ENCODE measurements at places on chromosomes 1 and 21.

DNA sequence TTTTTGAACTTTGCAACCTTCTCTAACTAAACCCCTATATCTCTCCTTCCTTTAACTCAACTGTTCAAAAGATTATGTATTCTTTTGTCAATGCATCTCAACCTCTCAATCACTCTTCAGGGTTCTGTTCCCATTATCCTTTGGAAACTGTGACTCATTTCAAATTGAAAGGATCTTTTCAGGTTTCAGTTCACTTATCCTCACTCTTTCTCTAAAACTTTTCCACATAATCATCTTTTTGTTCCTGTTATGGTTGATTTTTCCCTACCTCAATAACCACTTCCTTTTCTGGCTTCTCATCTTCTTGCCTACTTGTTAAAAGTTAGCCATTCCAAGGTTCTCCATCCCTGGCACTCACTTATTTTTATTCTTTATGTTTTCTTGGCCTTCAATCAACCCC is 56.2 kb upstream of the NUF2 start:
- no peak for DNase-seq

- no peak for DNase-seq
Measured at GRCh38 chr1:209653915-209654351, 1.7 kb upstream of the LAMB3 start.

DNA sequence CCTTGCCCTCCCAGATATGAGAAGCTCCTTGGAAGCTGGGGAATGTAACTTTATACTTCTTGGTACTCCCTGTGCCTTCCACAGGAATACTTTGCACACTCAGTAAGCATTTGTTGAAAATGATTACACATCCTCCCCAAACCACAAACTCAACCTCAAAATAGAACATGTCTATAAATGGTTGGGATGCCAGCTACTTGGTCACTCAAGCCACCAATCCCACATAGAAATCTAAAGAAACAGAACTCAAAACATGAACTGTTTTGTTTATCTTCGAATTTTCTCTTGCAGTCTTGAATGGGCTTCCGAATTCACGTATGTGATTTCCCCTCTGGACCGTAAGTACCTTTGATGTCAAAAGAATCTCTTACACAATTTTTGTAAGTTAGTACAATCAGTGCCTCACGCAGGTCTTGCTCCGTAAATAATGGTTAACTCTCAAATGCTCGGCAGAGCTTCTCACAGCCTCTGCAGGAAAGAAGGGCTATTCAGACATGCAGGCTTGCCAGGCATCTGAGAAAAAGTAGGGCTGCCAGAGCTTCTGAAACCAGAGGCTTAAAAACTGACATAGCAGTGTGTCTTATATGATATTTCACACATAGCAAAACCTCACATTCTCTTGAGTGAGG is 26.9 kb downstream of the SORT1 start:
- no peak for DNase-seq

GRCh38 chr1:5951846-5952410 is 40.3 kb downstream of the NPHP4 start:
- DNase-seq, result no peak

DNA sequence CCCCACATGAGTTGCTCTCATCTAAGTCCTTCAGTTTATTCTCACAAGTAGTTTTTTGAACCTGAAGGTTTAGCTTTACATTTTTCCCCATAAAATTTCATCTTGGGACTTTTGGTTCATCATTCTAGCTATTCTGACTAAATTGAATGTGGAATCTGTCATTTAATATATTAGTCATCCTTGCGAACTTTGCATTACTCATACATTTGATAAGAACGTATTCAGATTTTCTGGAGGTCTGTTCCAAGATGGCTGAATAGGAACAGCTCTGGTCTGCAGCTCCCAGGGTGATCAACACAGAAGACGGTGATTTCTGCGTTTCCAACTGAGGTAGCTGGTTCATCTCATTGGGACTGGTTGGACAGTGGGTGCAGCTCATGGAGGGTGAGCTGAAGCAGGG is 59.8 kb upstream of the CSF1 start:
- no peak for DNase-seq

DNA sequence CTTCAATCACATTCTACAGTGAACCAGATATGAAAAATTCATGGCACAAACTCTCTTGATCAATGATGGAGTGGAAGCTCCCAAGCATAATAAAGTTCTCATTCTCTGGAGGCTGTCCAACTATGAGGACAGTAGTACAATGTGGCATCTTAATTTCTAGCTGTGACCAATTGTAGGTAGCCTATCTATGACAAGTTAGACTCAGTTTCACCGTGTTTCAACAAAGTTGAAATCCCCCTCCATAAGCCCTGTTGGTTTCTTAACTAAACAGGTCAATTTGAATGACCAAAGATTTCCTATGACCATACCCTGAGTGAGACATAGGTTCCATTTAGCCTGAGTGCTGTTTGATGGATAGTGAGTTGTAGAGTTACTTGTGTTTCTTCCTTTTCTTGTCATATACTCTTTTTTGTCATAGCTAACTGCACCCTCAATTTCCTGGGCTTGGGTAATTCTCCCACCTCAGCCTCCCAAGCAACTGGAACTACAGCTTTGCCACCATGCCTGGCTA is 11.8 kb downstream of the PATJ start:
- DNase-seq, result no peak

DNA sequence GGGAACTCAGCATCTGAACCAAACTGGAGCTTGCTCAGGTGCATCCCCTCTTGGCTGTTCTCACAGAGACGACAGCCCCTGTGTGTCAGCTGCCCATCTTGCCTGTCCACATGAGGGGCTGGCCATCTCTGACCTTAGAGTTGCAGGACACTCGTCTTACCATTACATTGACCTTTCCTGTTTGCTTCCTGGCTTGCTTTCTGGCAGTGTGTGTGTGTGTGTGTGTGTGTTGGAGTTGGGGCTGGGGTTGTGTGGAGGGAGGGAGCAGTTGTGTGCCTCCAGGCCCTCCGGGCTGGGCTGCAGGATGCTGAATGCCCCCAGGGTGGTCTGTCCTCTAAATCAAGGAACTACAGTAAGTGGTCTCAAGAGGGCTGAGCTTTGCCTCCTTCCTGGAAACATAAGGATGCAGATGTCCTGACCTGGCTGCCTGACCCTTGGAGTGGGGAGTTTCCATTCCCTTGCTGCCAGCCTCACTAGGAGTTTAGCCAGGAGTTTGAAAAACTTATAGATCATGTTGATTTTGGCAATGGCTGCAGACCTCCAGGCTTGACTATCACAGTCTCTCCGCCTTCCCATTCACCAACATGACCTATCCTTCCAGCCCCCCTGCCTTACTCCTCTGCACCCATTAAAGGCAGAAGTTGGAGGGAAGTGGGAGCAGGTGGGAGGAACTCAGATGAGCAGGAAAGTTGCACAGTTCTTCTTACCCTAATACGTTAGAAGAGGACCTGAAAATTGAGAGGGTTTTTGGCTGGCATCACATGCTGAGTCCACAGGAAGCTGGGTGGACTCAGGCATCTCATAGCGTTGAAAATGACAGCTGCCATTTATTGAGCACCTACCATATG is 19.0 kb downstream of the RASSF5 start:
- DNase-seq, result no peak
